Stimulated activated memory B cell treated with anti-CD40 and anti-IgM and Interleukin-4, amounts not matched to agents 10 μg/mL and 1 μg/mL and 100 μg/mL, for 72 hours (primary cell): ENCODE measurements at places on chromosomes 4 and X.

DNA sequence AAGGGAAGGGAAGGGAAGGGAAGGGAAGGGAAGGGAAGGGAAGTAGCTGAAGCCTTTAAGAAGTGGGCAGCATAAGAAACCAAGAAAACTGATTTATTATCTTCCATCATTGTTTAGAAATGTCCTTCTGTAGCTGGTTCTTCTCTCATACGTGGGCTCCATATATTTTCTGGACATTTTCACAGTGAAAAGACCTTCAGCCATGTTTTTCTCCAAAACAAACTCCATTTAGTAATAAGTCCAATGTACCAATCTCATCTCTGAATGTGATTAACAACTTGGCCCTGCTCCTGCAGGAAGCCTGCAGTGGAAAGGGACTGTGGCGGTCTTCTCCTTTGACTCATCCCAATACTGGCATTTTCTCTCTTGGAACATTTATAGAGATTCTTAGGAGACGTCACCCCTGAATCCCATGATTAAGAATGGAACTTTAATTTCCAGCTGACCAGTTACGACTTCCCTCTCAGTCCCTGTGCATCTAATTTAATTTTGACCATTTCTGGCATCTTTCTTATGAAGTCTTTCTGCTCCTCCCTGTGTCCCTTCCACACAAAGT, 96.6 kb upstream of the GUCY1A1 start:
- ATAC-seq: no peak
- no peaks in the 10 kb centered on the region for H3K36me3 ChIP-seq
- no peak overlapping the region for H3K27ac ChIP-seq

- H3K36me3 ChIP-seq: no peaks in the 10 kb centered on the region
- H3K4me3 ChIP-seq: no peak overlapping the region
- no peaks in the 10 kb centered on the region for H3K4me1 ChIP-seq
Measured at GRCh38 chrX:28706964-28707363, 119.7 kb downstream of the IL1RAPL1 start.

- no peaks in the 10 kb centered on the region for H3K36me3 ChIP-seq
- H3K4me3 ChIP-seq: peak overlapping the region; percentile 38
- H3K4me1 ChIP-seq: peaks cover 32% of the 10 kb centered on the region
- peak overlapping the region; percentile 27 for H3K27ac ChIP-seq
- peak; percentile 66 for ATAC-seq
Measured at GRCh38 chrX:112851806-112852205, 11.2 kb upstream of the AMOT start.

GRCh38 chrX:119698845-119699244, 5.9 kb upstream of the SEPTIN6 start:
- H3K4me3 ChIP-seq: no peak overlapping the region
- no peaks in the 10 kb centered on the region for H3K27me3 ChIP-seq
- no peak for ATAC-seq
- H3K36me3 ChIP-seq: no peaks in the 10 kb centered on the region

- no peak overlapping the region for H3K4me3 ChIP-seq
- no peaks in the 10 kb centered on the region for H3K36me3 ChIP-seq
- ATAC-seq: no peak
- no peaks in the 10 kb centered on the region for H3K27me3 ChIP-seq
- no peaks in the 10 kb centered on the region for H3K4me1 ChIP-seq
- no peak overlapping the region for H3K27ac ChIP-seq
Measured at GRCh38 chr4:23837371-23837770, 52.5 kb downstream of the PPARGC1A start.

DNA sequence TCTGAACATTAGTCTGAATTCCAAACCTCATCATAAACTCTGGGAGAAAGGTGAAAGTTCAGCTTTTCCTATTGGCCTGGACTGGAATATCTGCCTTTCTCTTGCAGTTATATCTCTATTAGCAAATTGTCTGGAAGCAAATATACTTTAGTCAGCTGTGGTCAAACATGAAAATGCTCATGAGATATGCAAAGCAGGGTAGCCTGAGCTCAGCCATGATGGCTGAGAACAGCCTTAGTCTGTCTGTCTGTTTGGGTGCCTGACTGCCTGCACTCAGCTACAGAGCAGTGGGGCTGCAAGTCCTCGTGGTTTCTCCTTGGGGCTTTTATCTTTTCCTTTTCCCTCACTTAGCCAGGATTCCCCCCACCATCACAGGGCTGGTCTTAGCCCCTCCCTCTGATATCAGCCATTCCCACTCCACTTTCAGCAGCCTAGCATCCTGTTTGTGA, 19.5 kb upstream of the PGRMC2 start:
- no peaks in the 10 kb centered on the region for H3K4me1 ChIP-seq
- no peak overlapping the region for H3K27ac ChIP-seq
- H3K36me3 ChIP-seq: peaks cover 30% of the 10 kb centered on the region
- no peak overlapping the region for H3K4me3 ChIP-seq
- no peaks in the 10 kb centered on the region for H3K27me3 ChIP-seq
- no peak for ATAC-seq

- ATAC-seq: no peak
- H3K27ac ChIP-seq: no peak overlapping the region
Measured at GRCh38 chr4:5750052-5750945, 39.3 kb downstream of the EVC start.

DNA sequence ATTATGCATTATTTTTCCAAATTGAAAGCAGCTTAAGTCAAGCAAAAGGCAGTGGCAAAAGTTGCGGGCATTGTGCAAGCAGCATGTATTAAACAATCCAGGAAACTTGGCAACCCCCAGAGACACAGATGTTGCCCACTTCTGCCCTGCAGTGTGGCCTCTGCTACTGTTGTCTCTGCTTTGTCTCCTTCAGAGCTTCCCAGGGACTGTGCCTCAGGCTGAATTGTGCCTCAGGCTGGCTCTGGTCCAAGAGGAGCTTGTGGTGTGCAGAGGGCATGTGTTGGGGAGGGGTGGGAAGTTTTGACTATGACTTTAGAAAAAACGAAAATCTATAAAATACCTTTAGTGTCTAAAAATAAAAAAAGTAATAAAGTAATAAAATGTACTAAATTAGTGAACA, 201.4 kb downstream of the CCSER1 start:
- no peaks in the 10 kb centered on the region for H3K4me1 ChIP-seq
- H3K4me3 ChIP-seq: no peak overlapping the region
- ATAC-seq: no peak
- H3K27me3 ChIP-seq: no peaks in the 10 kb centered on the region
- H3K36me3 ChIP-seq: peaks cover 9% of the 10 kb centered on the region

- peaks cover 16% of the 10 kb centered on the region for H3K27me3 ChIP-seq
- H3K4me1 ChIP-seq: no peaks in the 10 kb centered on the region
- no peak for ATAC-seq
- H3K36me3 ChIP-seq: no peaks in the 10 kb centered on the region
- H3K4me3 ChIP-seq: no peak overlapping the region
Measured at GRCh38 chr4:55014876-55015275, 110.5 kb downstream of the KDR start.

DNA sequence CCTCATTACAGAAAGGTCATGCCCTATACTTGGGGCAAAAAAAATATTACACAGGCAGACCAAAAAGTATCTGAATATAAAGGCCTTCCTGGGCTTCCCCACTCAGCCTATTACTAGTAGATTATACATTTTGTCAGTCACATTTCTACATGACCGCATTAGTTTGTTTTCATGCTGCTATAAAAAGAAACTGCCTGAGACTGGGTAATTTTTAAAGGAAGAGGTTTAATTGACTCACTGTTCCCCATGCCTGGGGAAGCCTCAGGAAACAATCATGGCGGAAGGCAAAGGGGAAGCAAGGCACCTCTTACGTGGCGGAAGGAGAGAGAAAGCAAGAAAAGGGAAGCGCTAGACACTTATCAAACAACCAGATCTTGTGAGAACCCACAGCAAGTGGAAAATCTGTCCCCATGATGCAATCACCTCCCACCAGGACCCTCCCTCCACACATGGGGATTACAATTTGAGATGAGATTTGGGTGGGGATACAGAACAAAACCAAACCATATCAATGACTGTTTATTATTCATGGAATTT, 1312.0 kb downstream of the PCDH7 start:
- no peak for ATAC-seq
- no peaks in the 10 kb centered on the region for H3K36me3 ChIP-seq
- H3K4me1 ChIP-seq: no peaks in the 10 kb centered on the region
- H3K4me3 ChIP-seq: no peak overlapping the region
- H3K27ac ChIP-seq: no peak overlapping the region
- H3K27me3 ChIP-seq: no peaks in the 10 kb centered on the region

DNA sequence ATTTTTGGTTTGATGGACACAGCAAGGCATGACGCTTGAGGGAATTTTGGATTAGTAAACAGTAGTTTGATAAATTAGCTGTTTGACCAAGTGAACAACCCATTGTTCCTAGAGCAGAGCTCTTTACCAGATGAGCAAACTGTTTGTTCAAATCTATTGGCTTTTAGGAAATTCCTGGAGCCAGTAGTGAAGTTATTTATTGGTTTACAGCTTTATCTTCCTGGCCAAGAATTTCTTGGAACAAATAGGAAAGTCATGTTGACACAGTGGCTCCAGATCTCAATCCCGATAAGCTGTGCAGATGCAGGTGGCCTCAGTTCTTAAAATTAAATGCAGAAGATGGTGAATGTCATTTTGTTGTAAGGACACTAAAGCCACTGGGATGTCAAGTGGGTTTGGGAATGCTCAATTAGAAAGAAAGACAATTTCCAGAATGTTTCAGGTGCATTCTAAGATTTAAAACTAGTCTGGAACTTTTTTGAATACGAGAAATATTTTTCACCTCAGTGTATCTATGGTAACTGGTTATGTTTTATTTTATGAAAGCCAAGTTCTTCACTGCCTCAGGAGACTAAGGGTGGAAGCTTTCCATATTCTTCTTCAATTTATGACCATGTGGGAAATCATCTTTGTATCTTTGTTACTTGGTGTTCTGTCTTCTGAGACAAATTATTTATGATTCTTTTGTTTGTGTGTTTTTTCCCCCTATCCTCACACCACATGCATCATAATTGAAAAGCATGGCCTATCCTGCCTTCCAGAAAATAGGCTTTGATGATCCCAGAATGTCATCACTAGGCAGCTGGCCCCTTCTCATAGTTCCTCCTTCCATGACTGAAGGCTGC, 554.5 kb downstream of the STIM2 start:
- H3K4me1 ChIP-seq: no peaks in the 10 kb centered on the region
- no peaks in the 10 kb centered on the region for H3K36me3 ChIP-seq
- H3K27ac ChIP-seq: no peak overlapping the region
- no peak overlapping the region for H3K4me3 ChIP-seq

- no peak overlapping the region for H3K4me3 ChIP-seq
- ATAC-seq: no peak
- H3K4me1 ChIP-seq: no peaks in the 10 kb centered on the region
- no peak overlapping the region for H3K27ac ChIP-seq
Measured at GRCh38 chr4:137705171-137705783, 173.0 kb upstream of the PCDH18 start.

DNA sequence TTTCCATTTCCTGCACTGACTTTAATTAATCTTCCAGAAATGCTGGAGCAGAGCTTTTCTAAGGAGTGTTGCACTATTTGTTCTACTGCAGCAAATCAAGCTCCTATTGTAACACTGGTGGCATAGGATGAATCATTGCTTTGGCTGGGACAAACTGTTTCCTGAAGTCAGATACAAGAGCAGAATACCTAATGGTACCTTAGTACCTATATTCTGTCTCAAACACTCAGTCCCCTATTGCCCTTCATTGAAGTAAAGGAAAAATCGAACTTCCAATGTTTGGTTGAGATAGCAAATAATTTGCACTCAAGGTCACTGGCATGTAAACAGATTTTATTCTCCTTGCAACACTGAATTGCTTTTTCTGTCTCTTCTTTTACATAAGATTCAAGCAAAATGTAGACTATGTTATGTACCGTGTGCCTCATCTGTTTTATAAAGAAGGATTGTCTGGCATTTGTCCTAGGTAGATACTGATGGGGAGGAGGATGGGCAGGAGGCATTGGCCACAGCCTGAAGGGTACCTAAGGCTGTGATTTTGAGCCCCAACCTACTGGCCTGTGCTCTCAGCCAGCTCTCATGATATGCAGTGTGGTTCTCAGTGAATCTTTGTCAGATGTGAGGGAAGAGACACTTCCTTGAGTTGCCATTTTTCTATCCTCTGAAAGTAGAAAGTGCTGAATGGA, 141.6 kb downstream of the AASDH start:
- no peak overlapping the region for H3K27ac ChIP-seq
- no peak for ATAC-seq
- H3K27me3 ChIP-seq: no peaks in the 10 kb centered on the region
- H3K4me1 ChIP-seq: no peaks in the 10 kb centered on the region
- H3K4me3 ChIP-seq: no peak overlapping the region

GRCh38 chr4:175374459-175374858, 437.6 kb downstream of the GPM6A start:
- no peaks in the 10 kb centered on the region for H3K36me3 ChIP-seq
- no peak overlapping the region for H3K4me3 ChIP-seq
- peaks cover 9% of the 10 kb centered on the region for H3K4me1 ChIP-seq
- ATAC-seq: no peak
- no peaks in the 10 kb centered on the region for H3K27me3 ChIP-seq

DNA sequence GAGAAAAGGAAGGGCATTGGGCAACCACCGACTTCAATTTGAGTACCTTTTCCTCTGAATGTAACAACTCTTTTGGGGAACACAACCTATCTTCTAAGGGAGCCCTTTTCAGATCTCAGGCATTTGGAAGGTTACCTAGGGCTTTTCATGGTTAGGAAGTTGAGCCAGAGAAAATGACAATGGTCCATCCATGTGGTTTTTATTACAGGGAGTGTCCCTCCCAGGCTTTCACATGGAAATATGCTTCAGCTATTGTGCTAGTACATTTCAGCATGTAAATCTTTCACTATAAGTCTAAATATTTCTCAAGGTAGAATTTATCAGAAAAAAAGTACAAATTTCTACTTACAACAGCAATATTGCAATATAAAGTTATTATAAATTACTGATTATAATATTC, 259.8 kb downstream of the IQCM start:
- no peaks in the 10 kb centered on the region for H3K36me3 ChIP-seq
- no peak overlapping the region for H3K27ac ChIP-seq
- ATAC-seq: no peak
- no peaks in the 10 kb centered on the region for H3K4me1 ChIP-seq
- H3K4me3 ChIP-seq: no peak overlapping the region

GRCh38 chrX:17736478-17736855, 826 bp upstream of the SCML1 start:
- no peak overlapping the region for H3K27ac ChIP-seq
- H3K4me1 ChIP-seq: peaks cover 18% of the 10 kb centered on the region
- H3K27me3 ChIP-seq: peaks cover 18% of the 10 kb centered on the region
- peak overlapping the region; percentile 58 for H3K4me3 ChIP-seq
- no peaks in the 10 kb centered on the region for H3K36me3 ChIP-seq
- no peak for ATAC-seq

DNA sequence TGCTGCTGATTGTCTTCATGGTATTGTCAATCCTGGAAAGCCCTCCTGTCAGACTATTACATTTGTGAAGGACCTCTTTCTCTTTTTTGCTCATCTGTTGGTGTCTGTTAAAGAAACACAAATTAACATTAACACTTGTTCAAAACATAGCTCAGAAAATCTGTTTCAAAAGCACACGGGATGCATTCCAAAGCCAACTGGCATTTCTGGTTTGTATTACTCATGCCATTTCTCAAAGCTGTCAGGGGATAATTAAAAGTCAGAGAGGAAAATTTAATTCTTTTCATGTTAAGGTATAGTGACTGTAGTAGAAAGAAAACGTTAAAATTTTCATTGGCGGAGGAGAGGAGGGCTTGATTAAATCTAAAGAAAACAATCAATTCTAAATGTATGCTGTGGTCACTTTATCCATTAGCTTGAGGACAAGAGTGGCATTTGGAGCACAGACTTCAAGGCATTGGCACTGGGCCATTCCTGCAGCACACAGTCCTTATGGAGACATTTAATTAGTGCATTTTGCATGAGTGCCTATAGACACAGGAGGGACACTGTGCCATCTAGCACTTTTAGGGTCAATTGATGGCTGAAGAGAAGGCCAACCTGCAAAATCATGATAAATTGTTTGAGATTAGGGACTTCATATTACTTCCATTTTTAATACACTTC, 21.2 kb upstream of the GLRA2 start:
- H3K27ac ChIP-seq: no peak overlapping the region
- ATAC-seq: no peak
- no peaks in the 10 kb centered on the region for H3K4me1 ChIP-seq
- no peaks in the 10 kb centered on the region for H3K36me3 ChIP-seq
